ENCODE measurements at places on chromosomes 1 and 21. TPM values are rescaled to one million over a fixed set of nuclear protein-coding genes. Genes with fewer than 3 reads are reported as not detected.

DNA sequence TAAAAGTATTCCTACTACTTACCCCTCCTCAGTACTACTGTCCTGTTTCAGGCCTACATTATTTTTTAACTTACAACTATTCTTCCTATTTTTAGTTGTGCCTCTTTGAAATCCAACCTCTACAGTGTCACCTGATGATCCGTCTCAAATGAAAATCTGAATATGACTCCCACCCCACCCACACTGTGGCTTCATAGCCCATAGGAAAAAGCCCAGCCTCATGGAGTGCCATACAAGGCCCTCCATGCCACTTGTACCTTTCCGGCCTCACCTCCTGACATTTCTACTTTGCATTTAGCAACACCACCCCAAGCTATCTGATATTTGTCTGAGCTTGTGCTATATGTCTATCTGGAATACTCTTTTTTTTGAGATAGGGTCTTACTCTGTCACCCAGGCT, 49.3 kb downstream of the TRAF5 start:
- DNase-seq = no peak

- no peak for DNase-seq
Observed at GRCh38 chr1:42424201-42424600, 31.6 kb downstream of the ZMYND12 start.

DNA sequence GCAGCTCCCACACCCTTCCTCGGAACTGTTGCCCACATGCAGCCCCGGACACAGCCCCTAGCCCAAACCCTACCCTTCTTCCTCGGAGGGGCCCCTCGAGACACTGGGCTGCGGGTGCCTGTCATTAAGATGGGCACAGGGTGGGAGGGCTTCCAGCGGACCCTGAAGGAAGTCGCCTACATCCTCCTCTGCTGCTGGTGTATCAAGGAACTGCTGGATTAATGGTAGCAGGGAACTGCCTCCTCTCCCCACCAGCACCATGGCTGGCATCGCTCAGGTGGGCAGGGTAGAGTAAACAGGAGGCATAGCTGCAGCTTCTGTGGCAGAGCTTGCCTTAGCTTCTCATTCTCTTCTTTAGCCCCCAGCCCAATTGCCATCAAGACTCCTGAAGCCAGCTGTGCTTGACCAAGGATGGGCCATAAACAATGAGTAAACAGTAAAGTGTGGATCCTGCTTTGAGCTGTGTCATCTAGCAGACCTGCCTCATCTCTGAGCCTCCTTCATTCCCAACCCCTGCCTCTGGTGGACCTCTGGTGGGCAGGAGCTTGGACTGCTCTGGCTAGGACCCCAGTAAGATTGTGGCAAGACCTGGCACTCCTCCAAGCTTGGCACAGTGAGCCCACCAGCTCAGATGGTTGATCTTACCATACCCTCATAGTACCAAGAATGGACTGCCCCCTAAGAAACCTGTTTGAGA, at the start of gene LENEP:
Gene LENEP (plus strand): TSS at position 15 of the 697 bp plus-strand sequence. CDS start 22 bp downstream, at position 37.
- DNase-seq = no peak

DNA sequence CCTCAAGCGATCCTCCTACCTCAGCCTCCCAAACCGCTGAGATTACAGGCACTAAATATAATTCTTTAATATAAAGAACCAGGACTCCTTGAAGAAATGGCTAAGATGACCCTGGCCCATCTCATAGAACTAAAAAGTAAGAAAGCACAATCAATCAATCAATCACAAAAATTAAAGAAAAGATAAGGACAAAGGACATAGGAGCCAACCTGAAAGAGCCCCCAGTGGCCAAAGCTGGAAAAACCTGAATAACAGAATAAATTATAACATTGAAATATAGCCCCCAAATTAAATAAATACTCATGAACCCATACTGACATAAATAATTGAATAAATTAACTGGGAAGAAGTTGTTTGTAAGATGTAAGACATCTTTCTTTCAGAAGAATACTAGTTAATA, 8.9 kb downstream of the NUP210L start:
- DNase-seq = no peak

- DNase-seq = peak; percentile 76
Observed at GRCh38 chr1:94247138-94248094, 10.0 kb upstream of the ARHGAP29 start.

DNA sequence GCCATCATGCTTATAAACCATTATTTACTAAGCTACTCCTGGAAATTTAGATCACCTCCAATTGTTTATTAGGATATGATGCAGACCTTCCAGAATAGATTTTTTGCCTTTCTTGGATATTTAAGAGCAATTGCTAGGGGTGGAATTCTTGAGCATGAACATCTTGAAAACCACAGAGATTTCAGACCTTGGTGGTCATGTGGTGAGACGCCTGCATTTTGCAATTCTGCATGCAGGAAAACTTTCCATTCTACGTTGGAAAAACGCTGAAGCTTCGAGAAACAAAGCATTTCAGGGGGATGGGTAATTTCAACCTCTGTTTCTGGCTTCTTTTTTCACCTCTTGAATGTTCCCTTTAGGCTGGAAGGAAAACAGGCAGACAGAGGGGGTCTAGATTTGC, 596.3 kb downstream of the KIF26B start:
- no peak for DNase-seq

DNA sequence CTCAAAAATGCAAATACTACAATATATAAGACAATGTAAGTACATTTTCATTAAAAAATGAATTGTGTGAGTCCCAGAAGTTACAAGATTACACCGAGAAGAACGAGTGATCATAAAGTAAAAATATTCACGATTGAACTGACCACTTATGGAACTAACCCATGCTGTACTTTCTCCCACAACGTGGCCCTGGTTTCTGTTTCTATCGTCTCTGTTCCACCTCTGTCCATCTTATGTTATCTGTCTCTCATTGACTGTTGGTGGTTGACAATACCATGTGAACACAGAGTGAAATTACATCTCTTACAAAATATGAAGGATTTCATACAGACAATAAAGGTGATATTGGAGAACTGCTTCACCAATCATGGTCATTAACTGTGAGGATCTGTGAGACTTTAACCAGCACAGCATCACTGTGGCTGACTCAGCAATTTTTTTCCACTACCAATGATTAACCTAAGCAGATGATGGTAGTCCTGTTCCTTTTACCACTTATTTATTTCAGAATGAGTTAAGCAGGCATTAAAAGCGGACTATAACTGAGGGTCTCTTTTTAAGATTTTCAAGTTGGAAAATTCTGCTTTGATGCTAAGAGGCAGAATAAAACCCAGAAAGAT, 165.1 kb downstream of the TGFB2 start:
- no peak for DNase-seq

- no peak for DNase-seq
Observed at GRCh38 chr1:64046243-64046642, 157.2 kb upstream of the UBE2U start.

DNA sequence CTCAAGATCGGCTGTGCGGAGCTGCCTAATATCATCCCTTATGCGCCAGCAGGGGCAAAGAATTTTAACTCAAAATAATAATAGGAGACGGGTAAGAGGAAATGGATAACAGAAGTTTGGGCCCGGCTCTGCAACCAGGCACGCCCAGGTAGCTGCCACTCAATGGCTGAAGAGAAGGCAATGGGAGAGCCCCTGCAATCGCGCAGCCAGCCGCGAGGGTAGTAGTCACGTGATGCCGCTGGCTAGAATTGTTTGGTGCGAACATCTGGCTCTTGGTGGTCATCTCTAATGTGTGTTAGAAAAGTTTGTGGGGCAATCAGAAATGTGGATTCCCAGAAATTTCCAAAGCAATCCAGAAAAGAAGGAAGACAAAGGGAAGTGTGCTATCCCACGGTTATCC, 12.3 kb downstream of the BARHL2 start:
- DNase-seq = no peak

GRCh38 chr1:17419626-17420328, 19.7 kb downstream of the RCC2 start:
- DNase-seq = peak; percentile 30

- DNase-seq = no peak
Observed at GRCh38 chr1:27491748-27492700, 2.1 kb upstream of the WASF2 start.

SFN gene
- polyA plus RNA-seq = 2,641 TPM

LIN28A gene
- polyA plus RNA-seq = 0.02 TPM

LEFTY1 gene
- not detected for polyA plus RNA-seq

TINAGL1 gene
- 578 TPM for polyA plus RNA-seq

PDE9A gene
- 1.0 TPM for polyA plus RNA-seq

KCNJ9 gene
- polyA plus RNA-seq = not detected

CD1D gene
- 3.7 TPM for polyA plus RNA-seq

SELE gene
- polyA plus RNA-seq = not detected

Data from mammary epithelial cell (primary cell).